H4 (cell line): ENCODE measurements at places on chromosomes 16 and 17.

- no peak for DNase-seq
These were observed 109.9 kb downstream of the RBFOX3 start for GRCh38 chr17:79500745-79501618.

DNA sequence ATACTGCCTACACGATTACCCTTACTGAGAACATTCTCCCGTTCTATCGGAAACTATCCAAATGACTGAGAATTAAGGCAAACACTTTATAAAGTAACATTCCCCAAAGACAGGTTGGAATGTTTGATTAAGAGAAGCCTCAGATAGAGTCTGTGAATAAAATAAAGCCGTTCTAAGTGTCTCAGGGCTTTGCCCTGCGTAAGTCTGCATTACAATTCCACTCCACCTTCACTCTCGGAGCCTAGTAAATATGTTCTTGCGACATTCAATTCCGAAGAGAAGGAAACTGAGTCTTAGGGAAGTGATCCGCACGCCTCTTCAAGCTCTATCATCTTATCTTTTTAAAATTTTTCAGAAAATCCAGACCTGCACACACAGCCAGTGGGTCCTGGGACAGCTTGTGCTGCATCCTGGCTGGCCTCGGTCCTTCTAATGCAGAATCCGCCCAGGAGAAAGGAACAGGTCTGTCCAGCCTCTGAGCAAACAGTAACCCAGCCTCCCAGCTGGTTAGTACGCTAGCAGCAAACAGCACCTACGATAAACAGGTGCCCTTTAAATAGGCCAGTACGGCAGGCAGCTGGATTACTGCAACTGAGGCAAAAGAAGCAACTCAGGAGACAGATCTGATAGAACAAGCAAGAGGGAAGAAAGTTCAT is 254.1 kb upstream of the IRX3 start:
- DNase-seq: no peak

DNA sequence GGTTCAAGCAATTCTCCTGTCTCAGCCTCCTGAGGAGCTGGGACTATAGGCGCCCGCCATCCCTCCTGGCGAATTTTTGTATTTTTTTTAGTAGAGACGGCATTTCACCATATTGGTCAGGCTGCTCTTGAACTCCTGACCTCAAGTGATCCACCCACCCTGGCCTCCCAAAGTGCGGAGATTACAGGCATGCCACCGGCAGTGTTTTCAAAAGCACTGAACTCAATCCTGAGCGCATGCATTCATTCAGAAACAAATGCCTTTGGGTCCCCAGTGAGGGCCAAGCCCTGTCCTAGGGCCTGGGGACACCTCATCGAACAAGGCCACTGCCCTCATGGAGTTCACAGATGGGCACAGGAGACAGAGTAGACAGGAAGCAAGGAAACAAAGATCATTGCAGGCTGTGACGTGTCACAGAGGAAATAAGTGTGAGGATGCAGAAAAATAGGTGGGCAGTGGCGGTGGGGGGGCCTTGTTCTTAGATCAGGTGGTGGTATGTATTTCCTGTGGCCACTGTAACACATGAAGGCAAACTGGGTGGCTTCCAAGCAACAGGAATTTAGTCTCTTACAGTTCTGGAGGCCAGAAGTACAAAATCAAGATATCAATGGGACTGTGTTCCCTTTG is 12.5 kb downstream of the TMEM114 start:
- DNase-seq: no peak

DNA sequence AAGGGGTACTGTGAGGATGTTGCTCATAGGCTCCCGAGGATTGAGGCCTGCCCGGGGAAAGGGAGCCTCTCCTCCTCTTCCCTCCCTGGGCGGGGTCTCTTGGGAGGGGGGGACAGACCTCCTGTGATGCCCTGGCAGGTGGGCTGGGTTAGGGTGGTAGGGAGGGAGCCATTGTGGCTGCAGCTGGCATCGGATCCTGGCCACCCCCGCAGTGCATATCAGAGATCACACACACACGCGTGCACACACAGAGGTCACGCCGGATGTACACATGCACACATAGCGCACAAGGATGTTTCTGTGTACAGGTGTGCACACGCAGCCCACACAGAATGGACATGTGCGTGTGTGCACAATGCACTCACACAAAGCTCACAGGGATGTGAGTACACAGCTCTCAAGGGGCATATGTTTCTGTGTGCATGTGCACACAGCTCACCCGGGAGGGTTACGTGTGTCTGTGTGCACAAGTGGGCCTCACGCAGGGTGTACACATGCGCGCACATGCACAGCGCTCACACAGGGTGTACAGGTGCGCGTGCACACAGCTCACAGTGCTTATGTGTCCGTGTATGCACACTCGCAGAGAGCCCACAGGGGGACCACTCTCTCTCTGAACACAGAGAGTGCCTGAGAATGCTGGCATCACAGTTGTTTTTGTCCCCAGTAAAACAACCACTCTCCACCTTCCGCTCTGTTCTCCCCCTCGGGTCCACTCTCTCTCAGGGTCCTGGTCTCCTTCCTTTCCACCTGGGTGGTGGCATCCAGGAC is 2.4 kb downstream of the GJD3 start:
- no peak for DNase-seq

GRCh38 chr16:50719401-50720337 is 22.2 kb upstream of the CYLD start:
- DNase-seq: no peak

- no peak for DNase-seq
These were observed 11.8 kb upstream of the SLFN13 start for GRCh38 chr17:35460354-35460851.

- peak; percentile 91 for DNase-seq
These were observed 1.2 kb downstream of the TRIM47 start for GRCh38 chr17:75876938-75877751.

GRCh38 chr17:83179811-83180210 is 100.4 kb downstream of the METRNL start:
- no peak for DNase-seq

DNA sequence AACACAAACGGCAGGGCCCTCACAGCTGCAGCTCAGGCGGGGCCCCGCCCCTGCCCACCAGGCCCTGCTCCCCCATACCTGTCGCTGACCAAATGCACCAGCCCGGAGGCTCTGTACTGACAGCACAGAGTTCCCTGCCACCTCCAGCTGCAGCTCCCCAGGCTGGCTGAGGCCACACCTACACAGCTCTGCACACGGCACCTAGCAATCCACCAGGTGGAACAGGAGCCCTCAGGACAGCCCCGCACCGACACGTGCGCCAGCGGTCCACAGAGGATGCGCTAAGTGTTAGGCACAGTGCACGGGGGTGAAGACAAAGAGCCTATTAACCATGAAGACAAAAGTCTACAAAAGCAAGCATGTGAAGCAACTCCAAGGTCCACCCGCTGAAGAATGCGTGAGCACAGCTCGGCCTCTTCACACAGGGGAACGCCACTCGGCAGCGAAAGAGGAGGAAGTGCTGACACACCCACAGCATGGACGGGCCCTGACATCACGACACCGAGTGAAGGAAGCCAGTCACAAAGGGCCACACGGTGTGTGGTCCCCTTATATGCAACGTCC is 5.4 kb downstream of the ZCCHC14 start:
- DNase-seq: no peak

DNA sequence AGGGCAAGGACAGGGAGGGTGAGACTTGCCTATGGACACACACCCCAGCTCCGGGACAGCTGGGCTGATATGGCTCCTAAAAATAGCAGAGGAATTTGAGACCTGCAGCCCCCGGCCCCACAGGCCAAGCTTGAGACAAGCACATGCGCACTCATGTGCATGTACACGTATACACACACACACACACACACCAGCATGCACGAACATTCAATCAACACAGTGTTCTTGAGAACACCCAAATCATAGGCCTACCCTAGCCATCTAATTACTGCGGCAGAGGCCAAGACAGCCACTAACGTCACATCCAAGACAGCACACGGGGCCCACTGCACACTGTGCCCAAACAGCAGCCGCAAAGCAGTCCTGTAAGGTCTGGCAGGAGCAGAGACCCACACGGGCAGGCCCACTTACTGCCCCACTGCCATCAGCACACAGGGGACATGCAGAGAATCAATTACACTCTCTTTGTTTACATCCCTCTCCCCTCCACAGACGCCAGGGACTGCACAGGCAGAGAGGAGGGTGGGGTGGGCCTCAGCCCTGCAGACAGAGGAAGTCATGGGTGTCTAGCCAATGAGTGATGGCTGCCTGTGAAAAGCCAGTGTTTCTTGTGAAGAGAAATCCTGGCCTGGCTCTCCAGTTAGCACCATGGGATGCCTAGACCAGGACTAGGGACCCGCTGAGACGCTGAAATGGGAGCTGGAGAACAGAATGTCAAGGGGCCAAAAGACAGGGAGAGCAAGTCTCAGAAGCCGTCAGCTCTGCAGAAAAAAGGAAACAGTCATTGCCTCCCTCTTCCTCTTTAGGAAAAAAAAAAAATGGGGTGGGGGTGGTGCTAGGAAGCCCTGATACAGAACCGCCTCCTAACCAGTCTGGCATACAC is 39.3 kb downstream of the MYO18A start:
- DNase-seq: no peak

- no peak for DNase-seq
These were observed 832 bp upstream of the SRRM2 start for GRCh38 chr16:2751577-2752034.

DNA sequence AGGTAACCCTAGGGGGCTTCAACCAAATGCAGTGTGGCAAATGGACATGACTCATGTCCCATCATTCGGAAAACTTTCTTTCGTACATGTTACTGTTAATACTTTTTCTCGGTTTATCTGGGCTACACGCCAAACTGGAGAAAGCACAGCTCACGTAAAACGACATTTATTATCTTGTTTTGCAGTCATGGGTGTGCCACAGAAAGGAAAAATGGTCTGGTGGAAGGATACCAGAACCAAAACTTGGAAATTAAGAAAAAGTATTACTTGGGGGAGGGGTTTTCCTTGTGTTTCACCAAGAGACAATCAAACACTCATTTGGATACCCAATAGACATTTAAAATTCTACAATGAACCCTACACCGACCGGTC is 23.6 kb downstream of the ALOX15B start:
- DNase-seq: no peak

GRCh38 chr17:31200287-31200686 is 96.8 kb downstream of the OMG start:
- no peak for DNase-seq

- no peak for DNase-seq
These were observed 13.3 kb downstream of the C16orf90 start for GRCh38 chr16:3481696-3482658.

DNA sequence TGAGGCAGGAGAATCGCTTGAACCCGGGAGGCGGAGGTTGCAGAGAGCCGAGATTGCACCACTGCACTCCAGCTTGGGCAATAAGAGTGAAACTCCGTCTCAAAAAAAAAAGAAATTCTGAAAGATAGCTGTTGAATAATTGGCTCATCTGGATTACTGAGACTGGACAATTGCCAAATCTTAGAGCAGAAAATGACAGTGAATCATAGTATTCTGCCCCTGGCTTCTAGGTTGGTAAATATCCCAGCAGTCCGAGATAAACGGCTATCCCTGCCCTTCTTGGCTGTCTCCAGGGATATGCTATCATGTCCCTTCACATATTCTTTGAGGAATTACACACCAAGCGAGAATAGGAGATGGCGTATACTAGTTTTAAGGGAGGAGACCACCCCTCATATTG is 35.5 kb upstream of the METTL16 start:
- DNase-seq: no peak

DNA sequence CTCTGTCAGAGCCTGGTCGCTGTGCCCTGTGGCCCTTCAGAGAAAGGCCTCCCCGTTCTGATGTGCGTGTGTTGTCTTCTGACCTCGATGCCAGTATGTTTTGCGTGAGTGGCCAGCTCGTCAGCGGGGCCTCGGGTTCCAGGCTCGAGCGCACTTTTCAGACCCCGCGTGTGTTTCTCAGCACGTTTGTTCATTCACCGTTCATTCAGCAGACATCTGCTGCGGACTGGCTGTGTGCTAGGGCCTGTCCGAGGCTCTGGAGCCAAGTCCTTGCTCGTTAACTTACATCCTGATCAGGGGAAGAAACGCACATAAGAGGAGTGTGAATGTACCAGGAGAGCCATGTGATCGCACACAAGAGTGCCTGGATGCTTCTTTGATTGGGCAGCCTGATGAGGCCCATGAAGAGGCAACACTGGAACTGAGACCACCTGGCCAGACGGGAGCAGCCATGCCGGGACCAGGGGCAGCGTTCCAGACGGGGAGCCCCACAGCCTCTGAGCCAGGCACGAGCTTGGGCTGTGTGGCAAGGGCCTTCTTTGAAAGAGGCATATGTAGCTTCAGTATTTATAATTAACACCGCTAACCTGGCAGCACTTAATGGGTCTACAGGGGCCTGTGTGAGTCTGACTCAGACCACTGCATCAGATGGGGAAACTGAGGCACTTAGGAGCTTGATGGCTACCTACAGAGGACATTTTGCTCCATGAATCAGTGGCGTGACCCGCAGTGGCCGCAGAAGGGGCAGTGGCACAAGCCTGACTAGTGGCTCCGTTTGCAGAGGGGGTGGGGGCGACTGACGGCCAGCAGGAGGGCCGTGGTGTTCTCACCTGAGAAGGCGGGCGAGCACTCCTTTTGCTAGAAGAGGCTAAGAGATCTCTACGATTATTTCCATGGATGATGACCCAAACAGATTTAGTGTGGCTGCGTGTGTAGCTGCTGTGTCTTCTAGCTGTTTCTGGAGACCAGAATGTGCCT is 187.9 kb upstream of the CHMP6 start:
- DNase-seq: no peak

- DNase-seq: no peak
These were observed 9.3 kb downstream of the ADCY7 start for GRCh38 chr16:50275428-50276325.

DNA sequence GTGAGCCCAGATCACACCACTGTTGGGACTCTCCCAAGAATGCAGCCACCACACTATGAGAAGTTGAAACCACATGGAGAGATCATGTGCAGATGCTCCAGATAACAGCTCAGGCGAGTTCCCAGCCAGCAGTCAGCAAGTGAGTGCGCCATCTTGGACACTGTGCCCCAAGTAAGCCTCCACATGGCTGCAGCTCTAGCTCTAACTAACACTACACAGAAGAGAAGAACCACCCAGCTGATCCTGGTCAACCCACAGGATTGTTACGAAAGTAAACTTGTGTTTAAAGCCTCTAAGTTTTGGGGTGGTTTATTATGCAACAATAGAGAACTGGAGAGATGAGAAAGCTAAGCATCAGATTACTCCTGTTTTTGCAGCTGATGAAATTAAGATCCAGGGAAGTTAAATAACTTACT is 25.8 kb downstream of the SLC38A7 start:
- peak; percentile 51 for DNase-seq

DNA sequence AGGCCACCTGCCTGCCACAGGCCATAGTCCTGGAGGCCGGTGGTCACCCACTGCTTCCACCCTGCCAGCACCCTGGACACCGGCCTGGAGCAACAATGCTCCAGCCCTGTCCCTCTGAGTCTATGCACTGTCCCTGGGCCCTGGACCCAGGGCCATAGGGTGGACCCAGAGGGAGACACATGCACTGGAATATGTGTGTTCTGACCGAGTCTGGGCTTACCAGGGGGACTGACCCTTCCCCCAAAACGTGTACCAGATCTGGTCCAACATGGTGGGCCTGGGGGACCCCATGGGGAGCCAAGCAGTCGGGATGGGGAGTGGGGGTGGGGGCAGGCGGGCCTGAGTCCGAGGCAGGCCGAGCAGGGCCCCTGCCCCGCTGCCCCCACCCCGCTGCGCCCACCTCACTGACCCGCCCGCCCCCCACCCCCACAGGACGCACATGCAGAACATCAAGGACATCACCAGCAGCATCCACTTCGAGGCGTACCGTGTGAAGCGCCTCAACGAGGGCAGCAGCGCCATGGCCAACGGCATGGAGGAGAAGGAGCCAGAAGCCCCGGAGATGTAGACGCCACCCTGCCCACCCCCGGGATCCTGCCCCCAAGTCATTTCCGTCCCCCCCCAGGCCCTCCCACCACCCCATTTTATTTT is 357.4 kb downstream of the SEC14L1 start:
- no peak for DNase-seq

GRCh38 chr16:4511441-4512082 is 27.0 kb downstream of the CDIP1 start:
- no peak for DNase-seq
